ENCODE measurements at places on chromosomes 13 and 19.
A peak's percentile ranks its signal among the peaks of the same experiment; 100 is the strongest.

GRCh38 chr13:93499991-93500390, 273.4 kb downstream of the GPC6 start:
- DNase-seq: no peak

DNA sequence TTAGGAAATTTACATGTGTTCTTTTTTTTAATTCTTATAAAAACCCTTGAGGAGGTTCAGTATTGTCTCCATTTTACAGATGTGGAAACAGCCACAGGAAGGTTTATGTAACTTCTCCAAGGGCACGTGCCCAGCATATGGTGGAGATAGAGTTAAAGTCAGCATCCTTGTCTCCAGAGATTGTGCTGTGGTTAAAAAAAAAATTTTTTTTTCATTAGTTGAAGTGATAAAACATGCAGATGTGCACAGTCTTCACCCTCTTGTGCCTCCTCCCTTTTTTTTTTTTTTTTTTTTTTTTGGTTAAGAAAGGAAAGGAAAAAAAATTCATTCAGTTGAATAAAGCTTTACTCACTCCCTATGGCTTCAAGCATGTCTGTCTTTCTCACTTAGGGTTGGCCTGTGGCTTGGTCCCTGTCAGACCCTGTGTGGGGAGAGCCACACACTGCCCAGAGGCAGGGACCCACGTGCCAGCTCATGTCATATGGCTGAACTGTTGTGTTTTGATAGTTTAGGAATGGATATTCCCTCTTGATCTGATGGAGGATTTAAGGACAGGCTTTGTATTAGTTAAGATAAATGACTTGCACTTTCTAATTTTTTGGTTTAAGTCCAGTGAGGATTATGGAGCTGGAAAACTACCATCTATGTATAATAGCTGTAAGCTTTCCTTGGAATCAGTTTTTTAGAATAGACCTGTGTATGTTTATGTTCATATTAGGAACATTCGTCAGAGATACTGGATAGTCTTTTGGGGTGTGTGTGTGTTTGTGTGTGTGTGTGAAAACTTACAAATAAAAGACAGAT, 19.3 kb downstream of the RNASEH2B start:
- no peak for DNase-seq

- no peak for DNase-seq
These were observed 32.4 kb downstream of the GPR42 start for GRCh38 chr19:35403116-35403760.

DNA sequence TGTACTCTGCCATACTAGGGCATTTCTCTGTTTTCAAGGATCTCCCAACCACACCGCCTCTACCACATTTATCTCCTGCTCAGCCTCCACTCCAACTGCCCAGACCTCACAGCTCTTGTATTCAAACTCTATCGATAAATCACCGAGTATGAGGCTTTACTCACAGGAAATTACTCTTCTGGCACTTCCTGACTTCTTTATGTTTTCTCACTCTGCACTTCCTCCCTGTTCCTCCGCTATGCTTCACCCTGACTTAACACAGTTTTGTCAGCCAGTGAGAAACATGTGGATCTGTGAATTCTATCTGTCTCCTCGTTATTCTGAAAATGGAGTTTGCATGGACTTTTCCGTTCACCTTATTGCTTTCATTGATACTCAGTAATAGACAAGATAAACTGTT, 2.6 kb upstream of the CARD8 start:
- no peak for DNase-seq

DNA sequence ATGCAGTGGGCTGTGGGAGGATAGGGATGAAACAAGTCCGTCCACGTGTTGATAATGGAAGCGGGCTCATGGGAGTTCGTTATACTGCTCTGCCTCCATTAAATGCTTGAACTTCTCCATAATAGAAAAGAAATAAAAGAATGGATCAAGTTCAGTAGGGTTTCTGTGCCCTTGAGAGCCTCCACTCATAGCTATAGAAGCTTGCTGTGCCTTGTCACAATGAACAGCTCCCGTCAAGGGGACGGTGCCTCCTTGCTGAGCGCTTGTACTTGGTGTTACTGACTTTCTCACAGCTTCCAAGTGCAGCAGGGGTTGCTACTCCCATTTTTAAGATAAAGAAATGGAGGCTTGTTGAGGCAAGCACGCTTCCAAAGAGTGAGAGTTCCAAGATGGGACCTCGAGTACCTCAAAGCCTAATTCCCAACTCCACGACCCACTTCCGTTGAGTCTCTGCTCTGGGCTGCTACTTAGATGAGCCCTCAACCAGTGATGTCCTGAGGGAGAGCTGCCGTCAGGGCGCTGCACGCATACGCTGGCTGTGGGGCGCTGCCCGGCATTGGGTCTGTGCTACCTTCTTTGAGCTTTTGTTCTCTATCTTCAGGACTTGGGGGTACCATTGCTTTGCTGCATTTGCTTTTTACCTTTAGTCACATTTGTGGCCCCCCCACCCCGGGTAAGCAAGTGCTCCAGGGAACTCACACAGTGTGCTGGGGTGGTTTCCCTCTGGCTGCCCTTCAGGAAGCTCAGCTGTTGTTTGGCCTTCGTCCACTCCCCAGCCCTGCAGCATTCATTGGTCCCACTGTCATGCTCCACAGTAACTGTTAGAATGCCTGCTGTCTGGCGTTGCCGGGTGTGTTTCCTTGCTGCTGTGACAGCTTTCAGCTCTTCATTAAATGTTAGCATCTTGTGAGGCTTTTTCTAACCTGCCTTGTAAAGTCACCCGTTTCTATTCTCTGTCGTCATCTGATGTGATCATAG, 9.5 kb downstream of the SNRNP70 start:
- no peak for DNase-seq

GRCh38 chr19:694481-695351, 536 bp downstream of the PRSS57 start:
- DNase-seq: no peak

DNA sequence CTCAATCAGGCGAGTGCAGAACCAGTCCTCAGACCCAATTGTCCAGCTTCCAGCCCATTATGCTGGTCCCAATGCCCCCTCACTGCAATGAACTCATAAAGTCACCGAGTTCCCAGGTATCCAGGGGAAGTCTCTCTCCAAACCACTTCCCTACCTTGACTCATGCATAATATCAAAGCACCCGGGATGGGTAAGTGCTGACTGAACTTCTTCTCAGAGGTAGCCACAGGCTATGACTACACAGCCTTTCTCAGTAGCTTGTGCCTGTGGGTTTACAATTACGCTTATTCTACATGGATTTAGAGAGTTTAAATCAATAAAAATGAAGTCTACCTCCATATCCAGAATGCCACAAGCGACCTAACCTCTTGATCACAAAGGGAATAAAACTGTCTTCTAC, 1.7 kb upstream of the C13orf42 start:
- DNase-seq: no peak

DNA sequence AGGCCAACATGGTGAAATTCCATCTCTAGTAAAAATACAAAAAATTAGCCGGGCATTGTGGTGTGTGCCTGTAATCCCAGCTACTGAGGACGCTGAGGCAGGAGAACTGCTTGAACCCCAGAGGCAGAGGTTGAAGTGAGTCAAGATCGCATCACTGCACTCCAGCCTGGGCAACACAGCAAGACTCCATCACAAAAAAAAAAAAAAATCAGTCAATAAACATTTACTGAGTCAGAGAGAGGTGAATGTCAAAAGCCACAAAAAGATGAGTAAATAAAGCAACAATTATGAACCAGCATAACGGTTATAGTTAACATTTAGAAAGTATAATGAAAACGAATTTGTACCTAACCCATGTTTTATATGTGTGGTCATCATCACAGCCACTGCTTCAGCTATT, 23.1 kb downstream of the PSPC1 start:
- DNase-seq: no peak

GRCh38 chr19:43420954-43421353, 6.3 kb downstream of the TEX101 start:
- DNase-seq: no peak

- DNase-seq: peak; percentile 53
These were observed 10.9 kb downstream of the GNA15 start for GRCh38 chr19:3146677-3147100.

DNA sequence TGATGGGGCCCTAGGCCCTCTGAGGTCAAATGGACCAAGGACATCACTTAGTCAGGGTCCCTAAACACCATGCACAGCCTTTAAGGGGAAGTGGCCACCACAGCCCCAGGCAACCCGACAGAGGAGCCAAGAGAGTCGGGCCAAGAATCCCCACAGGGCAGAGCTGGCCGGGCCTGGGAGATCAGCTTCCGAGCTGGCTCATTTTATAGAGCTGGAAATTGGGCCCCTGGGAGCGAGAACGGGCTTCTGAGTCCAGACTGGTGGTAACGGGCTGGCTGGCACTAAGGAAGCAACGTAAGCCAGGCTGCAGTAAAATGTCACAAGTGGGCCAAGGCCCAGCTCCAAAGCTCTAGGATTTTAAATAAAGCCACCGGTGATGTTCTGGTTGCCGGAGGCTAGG, 51.1 kb downstream of the HSPH1 start:
- DNase-seq: no peak

GRCh38 chr19:47124937-47125668, 5.5 kb upstream of the SAE1 start:
- no peak for DNase-seq
